ENCODE measurements at places on chromosomes 3 and 15. TPM values are rescaled to one million over a fixed set of nuclear protein-coding genes. Genes with fewer than 3 reads are reported as not detected.

The MAP1A gene
- 70.4 TPM for total RNA-seq

The BFSP2 gene
- not detected for total RNA-seq

The KCNAB1 gene
- 0.33 TPM for total RNA-seq

The CGNL1 gene
- total RNA-seq, result 6.1 TPM

The RAB6B gene
- total RNA-seq, result 0.51 TPM

The TRPM1 gene
- not detected for total RNA-seq

The ZPLD1 gene
- total RNA-seq, result 0.17 TPM

The IMPG2 gene
- total RNA-seq, result 0.33 TPM

The ALS2CL gene
- 19.7 TPM for total RNA-seq

The ITGB5 gene
- 135 TPM for total RNA-seq

The CTDSPL gene
- total RNA-seq, result 31.8 TPM

The SLC12A1 gene
- total RNA-seq, result not detected

The SPESP1 gene
- total RNA-seq, result 4.6 TPM

The AGTR1 gene
- 1.5 TPM for total RNA-seq

The RTP1 gene
- not detected for total RNA-seq

The TGM4 gene
- total RNA-seq, result not detected

The IL17RD gene
- 2.1 TPM for total RNA-seq

The ZNF80 gene
- total RNA-seq, result not detected

The CEP19 gene
- 4.4 TPM for total RNA-seq

The NT5DC2 gene
- 18.0 TPM for total RNA-seq

The EPHA3 gene
- 0.99 TPM for total RNA-seq

The CHRD gene
- 4.8 TPM for total RNA-seq

The TIMP4 gene
- total RNA-seq, result 9.8 TPM

The NOX5 gene
- 0.33 TPM for total RNA-seq

The GOLGA8J gene
- not detected for total RNA-seq

The KLHL40 gene
- not detected for total RNA-seq

The PLCD1 gene
- 47.2 TPM for total RNA-seq

The P2RY14 gene
- total RNA-seq, result not detected

The ANKRD63 gene
- total RNA-seq, result not detected

The DCLK3 gene
- under 0.01 TPM for total RNA-seq

The PPP1R14D gene
- total RNA-seq, result not detected

The ANKRD34C gene
- total RNA-seq, result not detected

The LDHAL6B gene
- total RNA-seq, result not detected

The POTEB2 gene
- total RNA-seq, result not detected

The TMCO5A gene
- total RNA-seq, result not detected

The PLCL2 gene
- total RNA-seq, result 11.0 TPM

The NR1I2 gene
- total RNA-seq, result under 0.01 TPM

The ARGFX gene
- total RNA-seq, result not detected

The CSPG4 gene
- 109 TPM for total RNA-seq

The JMJD7 gene
- total RNA-seq, result 3.6 TPM

The CHRNA7 gene
- total RNA-seq, result 0.26 TPM

The SLC28A2 gene
- total RNA-seq, result not detected

The CRABP1 gene
- total RNA-seq, result not detected

The EOMES gene
- total RNA-seq, result under 0.01 TPM

The FBXO40 gene
- not detected for total RNA-seq

The SERPINI1 gene
- total RNA-seq, result 1.3 TPM

The LYZL4 gene
- not detected for total RNA-seq

The ZBTB47 gene
- 32.1 TPM for total RNA-seq

The AVEN gene
- 24.7 TPM for total RNA-seq

The RCN2 gene
- total RNA-seq, result 46.6 TPM

The CATSPER2 gene
- total RNA-seq, result 2.3 TPM

All from fibroblast of lung (primary cell).